SJCRH30 (cell line): ENCODE measurements at places on chromosomes 5 and 9.
A peak's percentile ranks its signal among the peaks of the same experiment; 100 is the strongest.

DNA sequence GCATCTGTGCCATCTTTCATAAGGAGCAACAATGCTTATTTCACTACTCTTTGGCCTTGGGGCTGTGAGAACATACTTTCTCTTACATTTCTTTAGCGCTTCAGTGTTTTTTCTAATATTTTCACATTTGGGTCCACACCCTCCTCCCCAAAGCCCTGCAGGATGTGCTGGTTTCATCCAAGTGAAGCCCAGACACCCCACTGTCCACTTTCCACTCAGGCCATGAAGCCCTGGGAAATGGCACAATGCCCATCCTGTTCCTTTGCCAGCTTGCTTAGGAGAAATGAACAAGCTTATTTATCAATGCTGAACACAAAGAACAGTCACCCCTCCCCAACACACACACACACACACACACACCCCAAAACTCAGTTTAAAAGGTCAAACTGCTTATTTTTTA lies 17.3 kb upstream of the TMOD1 start:
- H3K36me3 ChIP-seq: no peaks in the 10 kb centered on the region
- H3K27me3 ChIP-seq: no peaks in the 10 kb centered on the region
- H3K27ac ChIP-seq: no peak overlapping the region
- no peaks in the 10 kb centered on the region for H3K4me1 ChIP-seq
- no peak overlapping the region for H3K4me3 ChIP-seq
- no peak for DNase-seq

GRCh38 chr5:147346006-147346561 lies 111.3 kb downstream of the STK32A start:
- 0 out of 2 replicates have a peak, but pooled peaks cover 5% of the 10 kb centered on the region for H3K27me3 ChIP-seq
- no peaks in the 10 kb centered on the region for H3K4me1 ChIP-seq
- H3K4me3 ChIP-seq: no peak overlapping the region
- H3K36me3 ChIP-seq: no peaks in the 10 kb centered on the region
- H3K27ac ChIP-seq: no peak overlapping the region

DNA sequence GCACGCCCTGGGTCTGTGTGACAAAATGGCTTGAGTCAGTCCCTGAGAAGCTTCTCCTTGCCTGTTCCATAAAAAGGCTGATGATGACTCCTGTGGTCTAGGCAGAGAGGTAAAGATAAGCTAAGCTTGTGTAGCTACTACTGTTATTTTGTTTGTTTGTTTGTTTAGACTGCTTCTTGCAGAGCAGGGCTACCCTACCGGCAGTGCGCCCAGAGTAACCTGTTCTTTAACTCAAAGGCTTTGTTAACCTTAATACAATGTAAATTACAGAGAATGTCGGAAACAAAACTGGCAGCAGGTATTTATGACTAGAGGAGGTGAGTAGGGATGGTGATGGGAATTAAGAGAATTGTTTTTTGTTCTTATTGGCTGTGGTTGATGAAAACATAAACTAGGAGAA lies 87.6 kb downstream of the F2RL2 start:
- no peak for DNase-seq
- no peaks in the 10 kb centered on the region for H3K36me3 ChIP-seq

DNA sequence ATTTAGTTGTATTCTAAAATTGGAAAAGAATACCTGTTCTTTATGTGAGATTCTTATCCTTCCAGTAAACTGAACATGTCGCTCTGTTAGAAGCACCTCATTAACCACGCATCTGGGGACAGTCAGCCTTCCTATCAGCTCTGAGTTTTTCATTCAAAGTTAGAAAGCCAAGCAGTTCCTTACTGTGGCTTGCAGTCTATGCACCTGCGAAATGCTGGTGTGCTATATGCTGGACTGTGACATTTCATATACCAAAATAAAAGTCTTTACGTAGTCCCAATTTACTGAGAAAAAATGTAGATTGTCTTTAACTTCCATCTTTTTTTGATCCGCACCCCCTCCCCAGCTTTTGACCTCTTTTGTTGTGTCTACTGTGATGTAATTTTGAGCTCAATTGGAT lies 4.3 kb downstream of the ANP32B start:
- no peak for DNase-seq
- H3K4me3 ChIP-seq: no peak overlapping the region
- H3K27me3 ChIP-seq: no peaks in the 10 kb centered on the region

DNA sequence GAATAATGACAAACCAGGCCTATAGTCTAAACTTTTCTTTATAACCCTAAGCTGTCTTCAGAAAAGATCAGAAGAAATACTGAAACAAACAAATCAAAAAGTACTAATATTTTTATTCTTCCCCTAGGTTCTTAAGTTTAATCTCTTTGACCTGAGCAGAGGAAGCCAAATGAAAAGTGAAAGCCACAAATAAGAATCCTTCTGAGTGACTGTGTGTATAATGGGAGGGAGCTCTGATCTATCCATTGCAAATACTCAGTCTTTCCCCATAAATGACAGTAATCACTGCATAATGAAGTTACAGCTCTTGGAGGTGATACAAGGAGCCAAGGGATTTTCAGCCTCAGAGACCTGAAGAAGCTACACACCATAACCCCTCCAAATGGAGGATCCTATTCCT lies 126.9 kb upstream of the ATP10B start:
- H3K27me3 ChIP-seq: peaks cover 3% of the 10 kb centered on the region; the same call in 1 of the 2 replicates
- no peak overlapping the region for H3K27ac ChIP-seq
- H3K4me3 ChIP-seq: no peak overlapping the region

- H3K27ac ChIP-seq: no peak overlapping the region; the same call in 1 of the 2 replicates
- peaks cover 61% of the 10 kb centered on the region for H3K36me3 ChIP-seq
- no peak overlapping the region for H3K4me3 ChIP-seq
- DNase-seq: no peak
Observed at GRCh38 chr5:181235689-181236366, 7.9 kb downstream of the RACK1 start.

DNA sequence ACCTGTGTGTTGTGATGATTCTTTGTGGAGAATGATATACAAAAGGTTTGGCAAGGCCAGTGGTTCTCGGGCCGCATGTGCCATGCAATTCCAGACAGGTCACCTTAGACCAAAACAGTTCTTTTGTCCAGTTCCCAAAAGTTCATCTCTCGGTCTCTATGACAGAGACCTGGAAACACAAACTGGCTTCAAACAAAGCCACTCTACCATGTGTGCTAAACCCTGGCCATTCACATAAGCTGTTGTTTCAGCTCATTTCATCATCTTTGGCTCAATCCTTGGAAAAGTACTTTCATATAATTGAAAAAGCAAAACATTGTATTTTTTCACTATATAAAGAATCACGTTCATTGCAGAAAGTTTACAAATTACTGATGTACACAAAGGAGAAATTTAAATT lies 210.5 kb upstream of the SEMA6A start:
- no peak overlapping the region for H3K4me3 ChIP-seq
- no peaks in the 10 kb centered on the region for H3K27me3 ChIP-seq
- H3K27ac ChIP-seq: no peak overlapping the region
- no peak for DNase-seq

DNA sequence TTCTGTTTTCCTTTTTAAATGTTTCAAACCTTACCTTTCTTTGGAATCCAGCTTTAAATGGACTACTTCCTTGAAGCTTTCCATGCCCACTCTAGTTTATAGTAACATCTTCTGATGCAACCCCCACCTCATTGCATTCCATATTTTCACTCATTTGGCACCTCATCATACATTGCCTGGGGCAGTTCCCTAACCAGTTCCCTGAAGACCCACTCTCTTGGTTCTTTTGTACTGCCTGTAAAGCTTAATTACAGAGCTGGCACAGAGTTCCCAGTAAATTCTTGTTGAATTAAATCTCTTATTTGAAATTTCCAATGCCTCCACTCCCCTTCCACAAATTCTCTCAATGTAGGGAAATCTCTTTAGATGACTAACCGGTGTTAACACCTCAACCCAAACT lies 257.2 kb downstream of the ARRDC3 start:
- no peaks in the 10 kb centered on the region for H3K36me3 ChIP-seq
- H3K27ac ChIP-seq: no peak overlapping the region
- no peaks in the 10 kb centered on the region for H3K4me1 ChIP-seq
- H3K4me3 ChIP-seq: no peak overlapping the region
- no peak for DNase-seq

GRCh38 chr5:16178745-16179372 lies 732 bp downstream of the MARCHF11 start:
- H3K4me3 ChIP-seq: no peak overlapping the region
- DNase-seq: peak; percentile 26
- H3K4me1 ChIP-seq: no peaks in the 10 kb centered on the region
- no peaks in the 10 kb centered on the region for H3K36me3 ChIP-seq
- no peak overlapping the region for H3K27ac ChIP-seq
- H3K27me3 ChIP-seq: no peaks in the 10 kb centered on the region

GRCh38 chr5:112411903-112412302 lies 7.2 kb downstream of the EPB41L4A start:
- no peaks in the 10 kb centered on the region for H3K27me3 ChIP-seq
- no peak overlapping the region for H3K27ac ChIP-seq
- no peak overlapping the region for H3K4me3 ChIP-seq
- H3K36me3 ChIP-seq: no peaks in the 10 kb centered on the region
- peaks cover 13% of the 10 kb centered on the region for H3K4me1 ChIP-seq

GRCh38 chr5:52805615-52806014 lies 17.9 kb downstream of the ITGA1 start:
- H3K27me3 ChIP-seq: no peaks in the 10 kb centered on the region
- H3K27ac ChIP-seq: no peak overlapping the region
- H3K4me3 ChIP-seq: no peak overlapping the region
- no peak for DNase-seq

DNA sequence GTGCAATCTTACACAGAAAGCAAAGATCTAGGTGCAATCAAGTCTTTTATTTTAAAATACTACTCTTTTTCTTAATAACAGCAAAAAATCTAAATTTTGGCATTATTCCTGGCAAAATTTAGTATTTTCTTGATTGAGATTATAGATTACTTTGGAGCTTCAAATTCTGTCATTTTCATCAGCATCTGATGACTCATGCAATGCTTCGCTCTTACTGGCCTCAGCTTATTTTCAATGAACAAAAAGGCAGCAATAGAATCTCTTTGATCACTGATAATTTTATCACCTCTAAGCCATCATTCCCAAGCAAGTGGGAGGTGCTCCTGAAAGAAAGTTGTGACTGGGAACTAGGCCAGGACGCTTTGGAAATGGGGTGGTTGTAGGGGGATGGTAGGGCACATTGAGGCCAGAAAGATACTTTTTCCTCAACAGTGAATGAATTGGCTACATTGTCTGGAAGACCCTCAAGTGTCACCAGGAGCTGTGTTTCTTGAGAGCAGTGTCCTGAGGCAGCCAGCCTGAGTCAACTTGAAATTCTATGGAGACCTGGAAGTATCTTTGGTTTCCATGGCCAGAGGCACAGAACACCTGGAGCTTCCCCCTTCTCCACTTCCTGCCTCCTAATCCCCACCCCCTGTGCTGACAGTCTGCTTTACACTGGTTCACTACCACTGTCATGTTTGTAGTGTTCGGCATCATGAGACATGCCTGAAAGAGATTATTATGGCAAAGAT lies 46.9 kb upstream of the APC start:
- H3K4me3 ChIP-seq: no peak overlapping the region
- peaks cover 27% of the 10 kb centered on the region for H3K4me1 ChIP-seq
- 0 out of 2 replicates have a peak, but pooled peaks cover 2% of the 10 kb centered on the region for H3K36me3 ChIP-seq
- no peak overlapping the region for H3K27ac ChIP-seq
- H3K27me3 ChIP-seq: no peaks in the 10 kb centered on the region

DNA sequence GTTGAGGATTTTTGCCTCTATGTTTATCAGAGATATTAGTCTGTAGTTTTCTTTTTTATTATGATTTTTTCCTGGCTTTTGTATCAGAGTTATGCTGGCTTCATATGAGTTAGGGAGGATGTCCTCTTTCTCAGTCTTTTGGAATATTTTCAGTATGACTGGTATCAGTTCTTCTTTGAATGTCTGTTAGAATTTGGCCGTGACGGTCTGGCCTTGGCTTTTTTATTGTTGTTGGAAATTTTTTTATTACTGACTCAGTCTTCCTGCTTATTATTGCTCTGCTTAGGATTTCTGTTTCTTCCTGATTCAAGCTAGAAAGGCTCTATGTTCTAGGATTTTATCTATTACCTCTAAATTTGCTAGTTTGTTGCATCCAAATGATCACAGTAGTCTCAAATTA lies 421.9 kb downstream of the CDH10 start:
- no peak for DNase-seq
- H3K27ac ChIP-seq: no peak overlapping the region
- H3K4me1 ChIP-seq: no peaks in the 10 kb centered on the region

DNA sequence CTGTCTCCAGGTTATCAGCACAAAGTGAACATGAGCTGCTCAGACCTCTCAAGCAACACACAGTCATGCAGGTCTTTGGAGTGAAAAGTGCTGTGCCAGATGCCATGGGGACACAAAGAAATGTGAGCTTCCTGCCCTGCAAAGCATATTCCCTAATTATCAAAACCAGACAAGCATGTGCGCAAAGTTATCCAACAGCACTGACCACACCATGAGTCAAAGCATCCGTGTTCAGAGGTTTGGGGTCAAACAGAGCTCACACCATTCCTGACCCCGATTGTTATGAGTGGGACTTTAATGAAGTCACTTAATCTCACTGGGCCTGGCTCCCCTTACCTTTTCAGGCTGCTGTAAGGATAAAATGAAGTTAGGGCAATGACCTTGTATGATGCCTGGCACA lies 138.5 kb downstream of the SLIT3 start:
- H3K27me3 ChIP-seq: no peaks in the 10 kb centered on the region
- H3K4me3 ChIP-seq: no peak overlapping the region
- no peak overlapping the region for H3K27ac ChIP-seq
- DNase-seq: no peak
- no peaks in the 10 kb centered on the region for H3K36me3 ChIP-seq

GRCh38 chr9:99953861-99954507 lies 47.5 kb downstream of the STX17 start:
- no peak overlapping the region for H3K4me3 ChIP-seq
- no peaks in the 10 kb centered on the region; the same call in 1 of the 2 replicates for H3K4me1 ChIP-seq
- no peak overlapping the region for H3K27ac ChIP-seq
- no peak for DNase-seq
- no peaks in the 10 kb centered on the region for H3K27me3 ChIP-seq
- peaks cover 3% of the 10 kb centered on the region for H3K36me3 ChIP-seq

- no peaks in the 10 kb centered on the region for H3K4me1 ChIP-seq
- DNase-seq: no peak
- no peaks in the 10 kb centered on the region for H3K36me3 ChIP-seq
- H3K27me3 ChIP-seq: no peaks in the 10 kb centered on the region
Observed at GRCh38 chr5:6545036-6545693, 87.7 kb downstream of the NSUN2 start.

GRCh38 chr9:94996641-94997040 lies 270.1 kb downstream of the AOPEP start:
- no peaks in the 10 kb centered on the region for H3K27me3 ChIP-seq
- peaks cover 20% of the 10 kb centered on the region for H3K4me1 ChIP-seq
- no peak overlapping the region for H3K4me3 ChIP-seq

GRCh38 chr9:129491487-129491855 lies 129.4 kb downstream of the C9orf50 start:
- DNase-seq: no peak
- H3K27ac ChIP-seq: no peak overlapping the region
- no peaks in the 10 kb centered on the region for H3K36me3 ChIP-seq

GRCh38 chr9:87180361-87180760 lies 233.1 kb upstream of the GAS1 start:
- H3K27me3 ChIP-seq: no peaks in the 10 kb centered on the region
- peak overlapping the region; percentile 54 for H3K27ac ChIP-seq
- no peak overlapping the region for H3K4me3 ChIP-seq
- peak; percentile 66 for DNase-seq
